ENCODE measurements at places on chromosomes 16 and 17.
A peak's percentile ranks its signal among the peaks of the same experiment; 100 is the strongest.

DNA sequence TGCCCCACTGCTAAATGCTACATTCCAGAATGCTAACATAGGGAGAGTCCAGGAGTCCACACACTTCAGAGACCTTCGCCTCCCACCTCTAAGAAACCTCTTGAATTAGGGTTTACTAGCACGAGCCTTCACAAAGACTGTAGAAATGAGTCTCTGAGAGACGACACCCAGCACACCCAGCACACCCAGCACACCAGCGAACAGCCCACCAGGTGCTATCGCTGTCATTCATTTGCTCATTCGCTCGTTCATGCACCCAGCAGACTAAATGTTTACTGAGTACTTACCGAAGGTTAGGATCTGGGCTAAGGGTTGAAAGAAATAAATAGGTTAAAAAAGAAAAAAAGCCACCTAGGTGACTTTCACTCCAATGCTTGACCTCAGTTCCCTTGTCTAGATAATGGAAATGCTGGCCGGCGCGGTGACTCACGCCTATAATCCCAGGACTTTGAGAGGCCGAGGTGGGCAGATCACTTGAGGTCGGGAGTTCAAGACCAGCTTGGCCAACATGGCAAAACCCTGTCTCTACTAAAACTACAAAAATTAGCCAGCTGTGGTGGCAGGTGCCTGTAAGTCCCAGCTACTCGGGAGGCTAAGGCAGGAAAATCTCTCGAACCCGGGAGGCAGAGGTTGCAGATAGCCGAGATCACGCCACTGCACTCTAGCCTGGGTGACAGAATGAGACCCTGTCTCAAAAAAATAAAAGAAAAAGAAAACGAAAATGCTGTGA is 100.8 kb downstream of the ADCY9 start:
- DNase-seq, result no peak

DNA sequence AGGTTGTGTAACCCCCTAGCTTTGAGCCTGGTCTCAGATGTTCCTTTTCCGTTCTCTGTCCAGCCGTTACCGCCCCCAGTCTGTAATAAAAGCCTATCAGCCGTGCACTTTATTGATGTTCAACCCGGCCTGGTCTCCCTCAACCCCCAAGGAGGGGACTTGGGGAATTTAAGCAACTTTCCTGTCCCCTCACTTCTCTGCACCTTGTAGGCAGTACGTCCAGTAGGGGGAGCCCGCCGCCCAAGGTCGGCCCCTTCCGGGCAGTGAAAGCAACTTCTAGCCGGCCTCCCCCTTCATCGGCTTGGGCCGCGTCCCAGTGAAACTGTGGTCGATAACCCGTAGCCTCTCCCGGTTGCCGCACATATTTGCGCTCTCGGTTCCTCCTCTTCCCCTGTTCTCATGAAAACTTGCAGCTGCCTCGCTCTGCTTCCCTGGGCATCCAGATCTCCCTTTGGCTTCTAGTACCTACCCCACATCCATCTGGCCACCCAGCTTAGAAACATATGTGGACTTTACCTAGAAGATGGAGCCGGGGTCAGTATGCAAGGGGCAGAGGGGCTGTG is 7.9 kb downstream of the PNPO start:
- peak; percentile 86 for DNase-seq

DNA sequence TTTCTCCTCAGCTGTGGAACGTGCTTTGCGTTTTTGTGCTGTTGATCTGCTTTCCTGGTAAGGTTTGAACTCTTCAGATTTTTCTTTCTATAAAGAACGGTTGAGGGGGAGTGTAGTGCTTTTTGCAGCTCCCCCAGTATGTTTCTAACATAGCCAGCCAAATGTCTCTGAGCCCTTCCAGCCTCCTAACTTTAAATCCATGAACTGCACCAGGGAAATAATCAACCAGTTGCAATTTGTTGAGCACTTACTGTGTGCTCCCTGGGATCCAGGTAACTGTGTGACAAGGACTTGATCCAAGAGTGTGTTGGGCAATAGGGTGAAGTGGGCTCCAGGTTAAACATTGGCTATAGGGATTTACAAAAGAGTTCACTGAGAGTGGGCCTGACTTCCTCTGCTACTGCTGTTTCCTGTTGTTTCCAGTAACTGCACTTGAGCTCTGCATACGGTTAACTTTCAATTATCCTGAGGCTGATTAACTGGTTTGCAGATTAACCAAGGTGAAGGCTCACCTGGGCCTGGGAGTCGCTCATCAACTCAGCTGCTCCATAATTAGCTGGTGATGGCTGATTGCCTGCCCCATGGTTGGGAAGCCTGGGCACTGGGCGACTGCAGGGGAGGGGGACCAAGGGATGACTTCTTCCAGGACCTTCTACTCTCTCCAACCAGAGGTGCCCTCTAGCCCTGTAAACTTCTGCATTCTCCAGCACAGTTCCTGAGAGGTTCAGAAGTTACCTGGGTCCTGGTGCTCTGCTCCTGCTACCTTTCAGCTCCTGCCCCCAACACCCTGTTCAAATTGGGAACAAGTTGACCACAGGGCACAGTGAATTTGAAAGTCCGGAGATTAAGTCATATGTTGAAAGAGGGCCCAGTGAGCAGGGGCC is 19.5 kb downstream of the HLF start:
- DNase-seq, result no peak

DNA sequence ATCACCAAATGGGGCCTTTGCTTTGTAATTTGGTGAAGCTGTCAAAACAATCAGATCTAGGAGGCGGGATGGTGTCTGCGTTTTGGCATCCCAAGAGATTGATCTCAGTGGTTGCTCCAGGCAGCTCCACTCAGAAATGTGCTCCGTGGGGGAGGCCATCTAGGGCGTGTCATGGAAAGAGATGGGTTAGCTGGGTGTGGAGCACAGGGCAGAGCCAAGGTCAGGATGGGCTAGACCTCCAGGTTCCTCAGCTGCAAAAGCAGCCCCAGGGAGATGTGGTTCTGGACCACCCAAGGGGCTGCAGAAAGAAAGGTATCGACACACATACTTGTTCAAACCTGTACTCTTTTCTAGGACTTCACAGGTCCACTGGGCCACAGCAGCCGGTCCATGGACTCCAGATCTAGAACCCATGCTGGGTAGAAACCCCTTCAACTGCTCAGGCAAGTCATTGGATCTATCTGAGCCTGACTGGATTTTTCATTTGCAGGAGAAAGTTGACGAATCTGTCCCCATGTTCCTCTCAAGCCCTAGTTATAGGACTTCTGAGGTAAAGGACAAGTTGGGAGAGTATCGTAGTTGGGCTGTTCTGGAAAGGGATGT is 270.2 kb upstream of the RPL38 start:
- DNase-seq, result no peak

DNA sequence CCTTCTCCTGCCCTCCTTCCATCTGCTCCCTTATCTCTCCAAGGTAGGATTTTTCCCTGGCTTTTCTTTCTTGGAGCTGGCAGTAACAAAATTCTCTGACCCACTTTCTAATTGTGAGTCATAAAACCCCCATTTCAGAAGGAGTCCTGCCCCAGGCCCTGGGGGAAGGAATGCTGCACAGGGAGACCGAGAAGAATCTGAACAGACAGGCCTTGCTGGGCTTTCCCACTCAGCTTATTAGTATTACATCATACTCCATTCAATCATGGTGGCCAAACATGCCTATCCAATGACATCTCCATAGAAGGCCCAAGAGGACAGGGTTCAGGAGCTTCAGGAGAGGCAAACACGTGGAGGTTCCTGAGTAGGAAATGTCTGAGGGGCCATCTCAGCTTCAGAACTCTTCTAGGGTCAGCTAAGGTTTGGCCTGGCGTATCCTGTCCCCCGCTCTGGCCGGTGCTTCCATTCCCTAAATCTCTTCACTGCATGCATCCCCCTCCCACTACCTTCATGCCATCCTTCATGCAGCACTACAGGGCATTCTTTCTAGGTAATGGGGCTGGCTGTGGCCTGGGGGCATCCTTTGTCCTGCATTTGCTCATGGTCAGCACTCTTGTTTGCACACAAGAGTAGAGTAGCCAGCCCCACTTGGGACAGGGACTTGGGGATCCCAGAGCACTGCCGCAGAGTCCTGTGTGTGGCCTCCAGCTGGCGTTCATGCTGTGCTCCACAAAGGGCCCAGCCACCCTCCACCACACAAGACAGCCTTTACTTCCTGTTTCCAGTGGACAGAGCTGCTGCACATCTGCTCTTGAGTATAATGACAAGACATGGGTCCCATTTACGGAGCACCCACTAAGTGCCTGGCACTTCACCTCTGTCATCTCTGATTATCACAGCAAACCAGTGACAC is 8.2 kb downstream of the SLC6A2 start:
- peak; percentile 83 for DNase-seq

- DNase-seq, result no peak
These were observed 2.1 kb downstream of the KCNAB3 start for GRCh38 chr17:7927596-7927995.

GRCh38 chr16:1961651-1962067 is 2.3 kb downstream of the NDUFB10 start:
- no peak for DNase-seq

All from mammary epithelial cell (primary cell).